ENCODE measurements at places on chromosomes 6 and 20.
A peak's percentile ranks its signal among the peaks of the same experiment; 100 is the strongest.

- DNase-seq, result peak; percentile 12
Measured at GRCh38 chr6:136550045-136550329, 235 bp downstream of the MAP7 start.

DNA sequence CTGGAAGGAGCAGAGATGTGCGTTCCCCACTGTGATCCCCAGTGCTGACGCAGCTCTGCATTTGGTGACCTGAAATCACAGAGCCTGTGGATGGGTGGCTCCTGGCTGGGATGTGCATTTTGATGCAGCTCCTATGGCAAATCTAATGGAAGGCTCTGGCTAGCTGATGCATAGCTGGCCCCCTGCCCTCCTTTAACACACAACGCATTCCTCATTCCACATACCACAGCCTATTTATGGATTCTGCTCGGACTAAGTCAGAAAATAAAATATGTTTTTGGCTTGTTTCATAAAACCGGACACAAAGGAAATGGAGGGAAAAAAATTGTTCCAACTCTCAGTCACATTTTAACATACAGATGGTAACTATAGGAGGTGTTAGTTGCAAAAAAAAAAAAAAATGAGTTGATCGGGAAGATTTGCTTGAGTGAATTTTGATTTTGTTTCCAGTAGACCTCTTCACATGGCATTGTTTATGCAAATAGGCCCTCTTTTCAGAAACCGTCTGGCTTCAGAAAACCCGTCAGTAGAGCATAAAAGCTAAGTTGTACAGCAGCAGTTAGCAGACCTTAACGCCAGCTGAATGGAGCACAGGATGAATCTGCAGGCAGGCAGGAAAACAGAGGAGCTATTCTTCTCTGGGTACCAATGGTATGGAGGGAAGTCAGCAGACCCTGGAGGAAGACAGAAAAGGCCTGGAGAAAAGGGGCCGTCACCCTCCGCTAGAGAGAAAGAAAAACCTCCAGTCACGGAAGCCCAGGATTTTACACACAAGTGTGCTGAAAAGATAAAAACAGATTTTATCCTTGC, 215.4 kb downstream of the HDGFL1 start:
- no peak for DNase-seq

DNA sequence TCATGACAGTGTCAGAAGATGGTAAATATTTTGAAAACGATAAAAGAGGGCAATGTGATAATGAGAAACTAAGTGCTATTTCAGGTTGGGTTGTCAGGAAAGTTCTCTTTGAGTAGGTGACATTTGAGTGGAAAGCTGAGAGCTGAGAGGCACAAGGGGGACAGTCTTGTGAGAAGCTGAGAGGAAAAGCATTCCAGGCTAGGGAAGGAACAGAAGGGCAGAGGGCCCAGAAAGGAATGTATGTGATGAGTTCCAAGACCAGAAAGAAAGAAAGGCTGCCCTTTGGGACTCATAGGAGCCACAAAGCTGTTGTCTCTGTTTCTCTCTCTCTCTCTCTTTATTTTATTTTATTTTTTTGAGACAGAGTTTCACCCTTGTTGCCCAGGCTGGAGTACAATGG, 7.6 kb upstream of the RNF182 start:
- DNase-seq, result no peak

DNA sequence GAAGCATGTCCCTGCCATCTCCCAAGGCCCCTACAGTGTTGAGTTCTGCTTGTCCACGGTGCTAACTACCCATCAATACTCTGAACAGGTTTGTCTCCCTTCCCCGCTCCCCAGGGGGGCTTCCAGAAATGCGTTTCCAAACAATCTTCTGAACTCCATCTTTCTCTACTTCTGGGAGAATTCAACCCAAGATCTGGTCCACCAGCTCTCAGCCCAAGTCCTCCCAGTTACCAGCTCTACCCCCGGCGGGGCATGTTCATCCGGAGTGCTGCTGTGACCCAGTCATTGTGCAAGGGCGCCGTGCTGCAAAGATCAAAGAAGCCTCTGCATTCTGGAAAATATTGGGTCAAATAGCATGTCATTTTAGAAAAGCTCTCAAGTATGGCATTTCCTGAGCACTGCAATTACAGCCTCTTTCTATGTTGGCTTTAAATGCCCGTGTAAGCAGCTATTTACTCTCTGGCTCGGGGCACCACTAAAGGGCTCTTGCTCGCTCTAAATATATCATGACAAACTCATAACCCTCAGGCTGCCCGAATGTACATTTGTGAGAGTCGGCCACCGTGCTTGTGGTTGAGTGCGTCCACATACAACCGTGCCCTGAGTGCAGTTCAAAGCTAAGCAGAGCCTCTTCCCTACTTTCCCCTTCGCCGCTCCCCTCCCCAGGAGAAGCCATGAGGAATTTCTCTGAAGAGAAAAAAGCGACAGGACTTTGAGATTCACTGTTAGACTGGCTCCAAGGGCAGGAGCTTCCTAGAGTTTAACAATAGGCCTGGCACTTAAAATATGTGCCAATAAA, 71.6 kb downstream of the BANF2 start:
- DNase-seq, result no peak

DNA sequence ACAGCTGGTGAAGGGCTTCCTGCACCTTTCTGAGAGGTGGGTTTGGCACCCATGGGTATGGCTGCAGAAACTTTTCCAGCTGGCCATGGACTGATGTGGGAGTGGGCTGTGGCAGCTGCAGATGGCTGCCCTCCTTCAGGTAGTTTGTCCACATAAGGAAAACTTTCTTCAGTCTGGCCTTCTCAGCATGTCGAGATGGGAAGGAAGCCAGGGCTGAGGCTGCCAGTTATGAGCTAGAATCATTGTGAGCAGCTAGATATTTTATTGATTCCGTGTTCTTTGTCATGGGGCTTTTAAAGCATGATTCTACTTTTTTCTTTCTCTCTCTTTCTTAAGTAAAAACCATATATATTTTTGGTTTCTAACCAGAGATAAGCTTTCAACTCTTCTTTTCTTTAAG, 16.6 kb downstream of the NKX2-4 start:
- no peak for DNase-seq

GRCh38 chr6:132005178-132005577, 54.0 kb upstream of the CCN2 start:
- no peak for DNase-seq

DNA sequence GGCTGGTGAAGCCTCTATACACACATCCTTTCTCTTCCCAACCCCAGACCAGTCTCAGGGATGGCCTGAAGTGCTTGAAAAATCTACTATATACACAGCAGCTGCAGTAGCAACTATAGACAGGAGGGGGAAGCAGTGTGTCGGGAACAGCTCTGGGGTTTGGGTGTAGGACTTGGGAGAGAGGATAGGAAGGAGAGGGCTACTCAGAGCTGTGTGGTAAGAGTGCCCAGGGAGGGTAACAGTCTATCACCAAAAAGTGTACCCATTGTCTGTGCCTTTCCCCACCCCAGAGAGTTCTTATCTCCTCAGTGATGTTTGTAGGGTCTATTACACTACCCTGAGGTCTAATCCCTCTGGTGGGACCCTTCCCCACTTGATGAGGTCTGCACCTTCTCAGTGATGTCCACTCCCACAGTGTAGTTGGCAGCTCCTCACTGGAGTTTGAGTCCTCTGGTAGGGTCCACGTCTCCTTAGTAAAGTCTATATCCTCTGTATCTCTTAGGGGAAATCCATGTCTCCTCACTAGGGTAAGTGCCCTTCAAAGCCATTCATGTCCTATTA, 1.5 kb upstream of the GGT7 start:
- peak; percentile 48 for DNase-seq
